ENCODE measurements at places on chromosomes 4 and X. TPM values are rescaled to one million over a fixed set of nuclear protein-coding genes. Genes with fewer than 3 reads are reported as not detected.

Gene PF4V1
- total RNA-seq: not detected

Gene PABPC5
- not detected for total RNA-seq

Gene FAT4
- total RNA-seq: not detected

Gene TEX13B
- total RNA-seq: not detected

Gene RAI2
- total RNA-seq: 0.43 TPM

GRCh38 chrX:22629105-22629725, 356.5 kb downstream of the CBLL2 start:
- DNase-seq: no peak
- H3K27ac ChIP-seq: no peak overlapping the region
- no peaks in the 10 kb centered on the region for H3K27me3 ChIP-seq
- H3K36me3 ChIP-seq: no peaks in the 10 kb centered on the region

DNA sequence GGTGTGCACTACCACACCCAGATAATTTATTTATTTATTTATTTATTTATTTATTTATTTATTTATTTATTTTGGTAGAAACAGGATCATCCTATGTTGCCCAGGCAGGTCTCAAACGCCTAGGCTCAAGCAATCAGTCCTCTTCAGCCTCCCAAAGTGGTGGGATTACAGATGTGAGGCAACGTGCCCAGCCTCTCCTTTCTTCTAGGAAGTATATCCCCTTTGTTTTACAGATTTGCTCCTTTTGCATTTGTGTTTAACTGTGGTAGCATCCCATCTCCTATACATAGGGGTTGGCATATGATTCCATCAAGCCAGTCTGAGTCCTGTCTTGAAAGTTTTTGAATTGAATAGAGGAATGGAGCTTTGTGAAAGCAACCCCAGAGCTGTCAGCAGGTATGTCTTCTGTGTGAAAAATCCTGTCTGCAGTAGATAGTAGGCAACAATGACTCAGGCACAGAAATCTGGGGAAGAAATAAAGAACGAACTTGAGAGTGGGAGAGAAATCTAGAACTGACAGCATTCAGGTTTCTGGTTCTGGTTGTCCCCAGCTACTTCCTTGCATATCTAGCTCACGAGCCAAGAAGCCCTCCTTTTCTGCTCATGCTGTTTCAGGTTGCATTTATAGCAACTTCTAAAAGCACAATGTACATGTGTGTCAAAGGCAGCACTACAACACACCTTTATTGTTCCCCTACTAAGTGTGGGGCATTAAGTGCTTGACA, 113.7 kb upstream of the LSM6 start:
- H3K4me1 ChIP-seq: no peaks in the 10 kb centered on the region
- no peak overlapping the region for H3K4me3 ChIP-seq
- H3K36me3 ChIP-seq: no peaks in the 10 kb centered on the region
- DNase-seq: no peak
- no peak overlapping the region for H3K27ac ChIP-seq
- H3K27me3 ChIP-seq: peaks cover 11% of the 10 kb centered on the region

- H3K4me3 ChIP-seq: no peak overlapping the region
- H3K27me3 ChIP-seq: no peaks in the 10 kb centered on the region
- peaks cover 4% of the 10 kb centered on the region for H3K36me3 ChIP-seq
- no peak for DNase-seq
- H3K27ac ChIP-seq: no peak overlapping the region
Observed at GRCh38 chr4:152104356-152104755, 343.5 kb upstream of the GATB start.

DNA sequence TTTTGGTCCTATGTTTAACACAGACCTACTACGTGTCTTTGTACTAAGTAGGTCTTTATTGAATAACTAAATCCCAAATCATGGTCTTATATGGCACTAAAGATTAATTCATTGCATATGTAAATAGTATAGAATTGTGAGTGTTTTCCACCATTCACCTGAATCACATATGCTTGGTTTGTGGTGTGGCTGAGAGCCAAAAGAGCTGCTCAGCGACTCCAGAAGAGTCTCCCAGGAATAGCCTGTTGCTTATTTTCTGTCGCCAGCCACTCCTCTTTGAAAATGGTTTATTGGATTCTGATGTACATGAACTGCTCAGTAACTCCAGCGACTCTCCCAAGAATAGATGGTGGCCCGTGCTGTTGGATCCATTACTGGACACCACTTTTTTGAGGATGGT, 184.5 kb downstream of the CLCN4 start:
- DNase-seq: no peak
- H3K27ac ChIP-seq: no peak overlapping the region
- no peaks in the 10 kb centered on the region for H3K27me3 ChIP-seq
- H3K36me3 ChIP-seq: no peaks in the 10 kb centered on the region
- H3K4me1 ChIP-seq: no peaks in the 10 kb centered on the region
- H3K4me3 ChIP-seq: no peak overlapping the region

- no peaks in the 10 kb centered on the region for H3K36me3 ChIP-seq
- no peaks in the 10 kb centered on the region for H3K27me3 ChIP-seq
- no peak for DNase-seq
- no peak overlapping the region for H3K4me3 ChIP-seq
Observed at GRCh38 chr4:64000241-64000640, 409.0 kb downstream of the TECRL start.

- peaks cover 14% of the 10 kb centered on the region for H3K4me1 ChIP-seq
- no peak overlapping the region for H3K4me3 ChIP-seq
- no peak overlapping the region for H3K27ac ChIP-seq
- no peak for DNase-seq
- H3K36me3 ChIP-seq: no peaks in the 10 kb centered on the region
Observed at GRCh38 chrX:10167573-10167972, 10.8 kb downstream of the CLCN4 start.

GRCh38 chr4:155866177-155866576, at the start of gene ASIC5:
TSS of gene ASIC5 (minus strand) at chr4:155866277. CDS start at chr4:155866226, 51 bp downstream.
- no peak for DNase-seq
- H3K27ac ChIP-seq: no peak within 1 kb of the TSS
- H3K36me3 ChIP-seq: no peaks in the 10 kb centered on the region
- H3K27me3 ChIP-seq: no peaks in the 10 kb centered on the region
- H3K4me1 ChIP-seq: no peaks in the 10 kb centered on the region

- H3K4me1 ChIP-seq: no peaks in the 10 kb centered on the region
- H3K4me3 ChIP-seq: no peak overlapping the region
- H3K27me3 ChIP-seq: peaks cover 3% of the 10 kb centered on the region
- DNase-seq: no peak
Observed at GRCh38 chrX:97740886-97741285, 857.2 kb downstream of the RPA4 start.

GRCh38 chrX:9525511-9526248, 60.8 kb downstream of the TBL1X start:
- H3K27ac ChIP-seq: no peak overlapping the region
- H3K36me3 ChIP-seq: no peaks in the 10 kb centered on the region
- peaks cover 43% of the 10 kb centered on the region for H3K4me1 ChIP-seq
- no peaks in the 10 kb centered on the region for H3K27me3 ChIP-seq
- no peak overlapping the region for H3K4me3 ChIP-seq

GRCh38 chrX:70461026-70461425, 16.4 kb downstream of the DLG3 start:
- peaks cover 15% of the 10 kb centered on the region for H3K4me1 ChIP-seq
- peaks cover 7% of the 10 kb centered on the region for H3K36me3 ChIP-seq
- no peak overlapping the region for H3K4me3 ChIP-seq
- H3K27ac ChIP-seq: no peak overlapping the region
- no peak for DNase-seq

GRCh38 chrX:118974908-118975671, 672 bp downstream of the LONRF3 start:
- H3K27ac ChIP-seq: peak overlapping the region; percentile 81
- H3K4me1 ChIP-seq: peaks cover 7% of the 10 kb centered on the region
- peaks cover 5% of the 10 kb centered on the region for H3K27me3 ChIP-seq
- peak overlapping the region; percentile 79 for H3K4me3 ChIP-seq
- DNase-seq: peak; percentile 64
- no peaks in the 10 kb centered on the region for H3K36me3 ChIP-seq

GRCh38 chrX:7111518-7111917, 36.0 kb upstream of the STS start:
- no peaks in the 10 kb centered on the region for H3K36me3 ChIP-seq
- no peak overlapping the region for H3K27ac ChIP-seq
- no peak overlapping the region for H3K4me3 ChIP-seq
- peaks cover 12% of the 10 kb centered on the region for H3K4me1 ChIP-seq
- no peak for DNase-seq

GRCh38 chr4:56127716-56128115, 179.0 kb downstream of the CEP135 start:
- H3K4me1 ChIP-seq: no peaks in the 10 kb centered on the region
- H3K36me3 ChIP-seq: no peaks in the 10 kb centered on the region
- H3K4me3 ChIP-seq: no peak overlapping the region
- H3K27ac ChIP-seq: no peak overlapping the region
- peaks cover 10% of the 10 kb centered on the region for H3K27me3 ChIP-seq

DNA sequence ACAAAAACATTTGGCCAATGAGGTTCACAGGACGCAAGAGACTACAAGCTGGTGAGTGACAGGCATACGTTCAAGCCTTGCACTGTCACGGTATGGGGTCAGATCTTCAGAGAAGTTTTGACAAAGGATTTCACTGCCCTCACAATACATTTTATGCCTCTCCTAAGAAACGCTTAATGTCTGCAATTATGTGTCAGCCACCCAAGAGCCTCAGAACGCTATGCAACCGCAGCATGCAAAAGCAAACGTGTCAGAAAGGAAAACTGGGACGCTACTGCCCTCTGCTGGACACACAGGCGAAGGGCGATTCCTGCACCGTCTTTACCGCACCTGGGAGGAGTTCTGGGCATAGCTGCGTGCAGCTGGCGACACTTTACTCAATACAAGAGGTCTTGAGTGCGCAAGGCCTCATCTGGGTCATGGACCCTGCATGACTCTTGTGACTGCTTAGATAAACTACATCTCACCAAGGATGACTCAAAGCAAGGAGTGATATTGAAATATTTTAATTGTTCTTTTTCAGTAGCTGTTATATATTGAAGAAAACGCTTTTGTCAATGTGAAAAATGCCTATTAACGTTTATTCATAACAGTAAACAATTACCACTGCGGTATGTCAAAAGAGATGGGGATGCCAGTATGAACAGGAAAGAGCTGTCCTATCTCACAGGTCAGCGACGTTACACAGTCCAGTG, 147.6 kb upstream of the FRG1 start:
- H3K4me3 ChIP-seq: no peak overlapping the region
- H3K4me1 ChIP-seq: peaks cover 3% of the 10 kb centered on the region
- DNase-seq: peak; percentile 76
- no peaks in the 10 kb centered on the region for H3K36me3 ChIP-seq
- peaks cover 10% of the 10 kb centered on the region for H3K27me3 ChIP-seq

DNA sequence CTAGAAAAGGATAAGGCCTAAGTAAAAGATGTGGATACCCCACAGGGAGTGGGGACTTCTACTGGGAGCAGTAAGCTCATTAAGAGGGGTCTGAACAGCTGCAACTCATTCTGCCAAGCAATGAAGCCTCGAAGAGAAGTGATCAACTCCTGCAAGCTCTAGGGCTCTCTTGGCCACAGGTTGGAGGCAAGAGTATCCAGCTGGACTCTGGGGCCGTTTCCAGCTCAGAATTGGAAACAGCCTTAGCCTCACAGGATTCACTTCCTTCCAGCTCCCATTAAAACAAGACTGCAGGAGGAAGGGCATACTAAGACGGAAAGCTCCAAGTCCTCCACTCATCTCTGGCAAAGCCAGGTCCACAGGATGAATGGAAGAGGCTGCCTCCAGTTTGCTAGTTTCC, 126.3 kb downstream of the ATG4A start:
- no peak for DNase-seq
- H3K36me3 ChIP-seq: no peaks in the 10 kb centered on the region
- H3K27me3 ChIP-seq: no peaks in the 10 kb centered on the region
- no peak overlapping the region for H3K27ac ChIP-seq

DNA sequence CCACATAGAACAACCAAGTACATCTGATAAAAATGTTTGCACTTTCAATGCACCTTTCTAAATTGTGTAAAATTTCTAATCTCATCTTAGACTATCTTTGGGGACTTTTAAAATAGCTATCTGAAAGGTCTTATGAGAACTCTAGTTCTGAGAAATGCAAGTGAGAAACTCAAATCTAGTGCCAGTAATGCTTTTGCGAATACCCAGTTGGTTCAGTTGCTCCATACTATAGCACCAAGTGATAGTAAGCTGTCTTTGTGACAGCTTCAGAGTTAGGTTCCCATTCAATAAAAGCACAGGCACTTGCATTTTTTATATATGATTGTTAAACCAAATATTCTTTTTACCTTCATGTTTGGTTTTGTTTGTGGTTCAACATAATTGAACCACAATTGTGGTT, 4.5 kb upstream of the ITM2A start:
- DNase-seq: no peak
- peaks cover 2% of the 10 kb centered on the region for H3K36me3 ChIP-seq
- H3K27ac ChIP-seq: no peak overlapping the region
- peaks cover 24% of the 10 kb centered on the region for H3K4me1 ChIP-seq
- no peak overlapping the region for H3K4me3 ChIP-seq

- H3K36me3 ChIP-seq: no peaks in the 10 kb centered on the region
- no peak overlapping the region for H3K27ac ChIP-seq
- no peaks in the 10 kb centered on the region for H3K27me3 ChIP-seq
- no peaks in the 10 kb centered on the region for H3K4me1 ChIP-seq
- H3K4me3 ChIP-seq: no peak overlapping the region
Observed at GRCh38 chr4:93327346-93327745, 501.2 kb upstream of the ATOH1 start.

- H3K36me3 ChIP-seq: peaks cover 8% of the 10 kb centered on the region
- H3K4me3 ChIP-seq: no peak overlapping the region
- DNase-seq: no peak
- H3K4me1 ChIP-seq: no peaks in the 10 kb centered on the region
Observed at GRCh38 chr4:123113155-123113554, 190.8 kb upstream of the NUDT6 start.

DNA sequence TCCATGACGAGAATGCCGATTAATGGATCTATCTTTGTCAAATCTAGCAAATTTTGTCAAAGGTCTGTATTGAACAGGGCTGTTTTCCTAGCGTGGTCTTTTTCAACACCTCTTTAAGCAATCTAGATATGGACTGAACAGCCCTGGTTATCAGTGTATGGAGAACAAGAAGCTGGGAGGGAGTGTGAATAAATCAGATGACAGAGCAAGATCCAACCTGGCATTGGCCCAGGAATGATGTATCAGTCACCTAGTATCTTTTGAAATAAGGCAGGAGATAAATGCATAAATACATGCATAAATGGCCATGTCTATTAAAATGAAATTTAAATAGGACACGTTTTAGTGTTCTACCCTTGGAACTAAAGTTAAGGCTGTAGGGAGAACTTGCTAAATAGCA, 15.7 kb upstream of the AP1S2 start:
- DNase-seq: no peak
- no peaks in the 10 kb centered on the region for H3K27me3 ChIP-seq
- no peaks in the 10 kb centered on the region for H3K36me3 ChIP-seq
- no peaks in the 10 kb centered on the region for H3K4me1 ChIP-seq
- no peak overlapping the region for H3K27ac ChIP-seq

DNA sequence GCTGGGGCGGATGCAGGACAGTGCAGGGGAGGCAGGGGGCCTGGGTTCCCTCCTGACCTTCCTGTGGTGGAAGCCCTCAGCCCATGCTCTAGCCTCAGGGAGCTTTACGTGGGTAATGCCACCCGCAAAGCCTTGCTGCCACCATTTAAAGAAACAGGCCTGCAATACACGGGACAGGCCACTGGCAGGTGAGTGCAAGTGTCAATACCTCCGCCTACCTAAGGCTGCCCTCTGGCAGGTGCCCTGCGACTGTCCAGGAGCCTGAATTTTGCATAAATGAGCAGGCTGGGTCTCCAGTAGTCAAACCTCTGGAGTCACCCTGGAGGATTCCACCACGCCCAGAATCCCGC, 5.9 kb downstream of the CRMP1 start:
- H3K27ac ChIP-seq: no peak overlapping the region
- H3K4me1 ChIP-seq: peaks cover 4% of the 10 kb centered on the region
- no peak overlapping the region for H3K4me3 ChIP-seq
- no peaks in the 10 kb centered on the region for H3K36me3 ChIP-seq

- H3K27me3 ChIP-seq: no peaks in the 10 kb centered on the region
- peaks cover 25% of the 10 kb centered on the region for H3K4me1 ChIP-seq
- H3K4me3 ChIP-seq: peak overlapping the region; percentile 46
- DNase-seq: peak; percentile 41
- H3K27ac ChIP-seq: peak overlapping the region; percentile 79
Observed at GRCh38 chrX:42934020-42934726, 156.2 kb upstream of the PPP1R2C start.
